ENCODE measurements at places on chromosomes 2 and 18.
A peak's percentile ranks its signal among the peaks of the same experiment; 100 is the strongest.

DNA sequence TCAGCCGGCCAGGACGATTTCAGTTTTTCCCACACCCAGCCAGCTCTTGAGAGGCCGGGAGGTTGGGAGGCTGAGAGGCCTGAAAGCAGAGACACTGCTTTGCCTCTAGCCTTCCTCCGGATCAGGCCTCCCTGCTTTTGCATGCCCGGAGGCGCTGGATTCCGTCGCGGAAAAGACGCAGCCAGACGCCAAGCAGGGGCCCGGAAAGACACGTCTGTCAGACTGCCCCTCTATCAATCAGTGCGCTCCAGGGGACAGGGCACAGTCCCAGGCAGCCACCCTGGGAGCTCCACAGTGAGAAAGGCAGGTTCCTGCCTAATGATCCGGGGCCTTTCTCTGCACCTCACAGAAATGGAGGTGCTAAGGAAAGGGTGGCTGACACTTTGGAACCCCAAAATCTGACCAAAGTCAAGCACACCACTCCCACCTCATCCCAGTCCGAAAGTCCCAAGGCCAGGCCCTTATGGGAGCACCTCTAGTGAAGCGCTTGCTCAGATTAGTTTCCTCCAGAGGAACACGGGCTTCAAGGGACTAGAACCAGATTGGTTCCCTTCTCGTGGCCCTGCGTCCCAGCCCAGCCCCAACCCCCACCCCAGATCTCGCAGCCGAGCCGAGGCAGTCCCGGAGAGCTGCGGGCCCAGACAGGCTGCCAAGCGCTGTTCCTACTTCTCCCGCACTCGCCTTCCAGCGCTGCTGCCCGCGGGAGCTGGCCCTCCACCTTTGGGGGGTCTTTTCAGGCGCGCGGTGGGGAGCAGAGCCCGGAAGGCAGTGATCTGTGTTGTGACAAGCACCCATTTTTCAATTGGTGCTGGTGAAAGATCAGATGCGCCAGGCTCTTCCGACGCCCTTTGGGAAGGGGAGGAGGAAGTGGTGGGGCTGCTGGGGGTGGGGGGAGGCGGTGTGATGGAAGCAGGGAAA is 5.0 kb downstream of the DLX1 start:
- DNase-seq, result no peak

- DNase-seq, result no peak
Observed at GRCh38 chr2:163198972-163199371, 360.4 kb upstream of the KCNH7 start.

- peak; percentile 17 for DNase-seq
Observed at GRCh38 chr2:214604861-214605260, 194.0 kb downstream of the VWC2L start.

DNA sequence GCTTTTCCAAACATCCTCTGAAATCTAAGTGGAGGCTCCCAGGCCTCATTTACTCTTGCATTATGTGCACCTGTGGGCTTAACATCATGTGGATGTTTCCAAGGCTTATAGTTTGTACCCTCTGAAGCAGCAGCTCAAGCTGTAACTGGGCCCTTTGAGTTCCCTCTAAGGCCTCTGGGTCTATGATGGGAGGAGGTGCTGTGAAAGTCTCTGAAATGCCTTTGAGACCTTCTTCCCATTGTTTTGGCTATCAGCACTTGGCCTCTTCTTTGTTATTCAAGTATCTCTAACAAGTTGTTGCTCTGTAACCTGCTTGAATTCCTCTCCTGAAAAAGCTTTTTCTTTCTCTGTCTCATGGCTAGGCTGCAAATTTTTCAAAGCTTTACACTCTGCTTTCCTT is 58.1 kb upstream of the MYT1L start:
- DNase-seq, result no peak

- no peak for DNase-seq
Observed at GRCh38 chr2:9844576-9844975, 1.3 kb downstream of the TAF1B start.

- no peak for DNase-seq
Observed at GRCh38 chr2:10132596-10132995, 10.1 kb downstream of the RRM2 start.

DNA sequence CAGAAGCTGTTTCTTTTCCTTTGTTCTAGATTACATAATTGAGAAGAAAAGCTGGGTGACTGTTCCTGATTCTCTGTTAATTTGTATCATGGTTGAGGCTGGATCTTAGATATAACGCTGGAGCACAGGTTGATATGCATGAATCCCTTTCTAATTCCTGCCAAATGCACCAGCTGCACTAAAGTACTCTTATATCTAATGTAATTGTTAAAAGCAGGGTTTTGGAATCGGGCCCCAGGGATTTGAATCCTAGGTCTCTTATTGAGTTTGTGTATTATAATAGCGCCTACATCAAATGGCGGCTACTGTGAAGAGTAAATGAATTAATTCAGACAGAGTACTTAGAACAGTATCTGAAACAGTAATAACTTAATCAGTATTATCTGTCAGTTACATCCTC is 80.4 kb downstream of the MC4R start:
- no peak for DNase-seq

Data from GM04504 (cell line).